Head of caudate nucleus (tissue), 42 donors: ENCODE measurements at places on chromosomes 13 and 19.

DNA sequence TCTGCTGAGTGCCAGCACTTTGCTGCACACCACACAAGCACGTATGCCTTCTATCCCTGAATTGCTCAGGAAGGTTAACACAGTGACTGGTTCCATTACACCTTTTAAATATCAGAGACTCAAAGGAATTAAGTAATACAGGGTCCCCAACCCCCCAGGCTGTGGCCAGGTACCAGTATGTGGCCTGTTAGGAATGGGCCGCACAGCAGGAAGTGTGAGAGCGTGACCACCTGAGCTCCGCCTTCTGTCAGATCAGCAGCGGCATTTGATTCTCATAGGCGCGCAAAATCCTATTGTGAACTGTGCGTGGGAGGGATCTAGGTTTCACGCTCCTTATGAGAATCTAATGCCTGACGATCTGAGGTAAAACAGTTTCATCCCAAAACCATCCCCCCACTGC lies 194.5 kb downstream of the FOXO1 start:
- no peak for DNase-seq

DNA sequence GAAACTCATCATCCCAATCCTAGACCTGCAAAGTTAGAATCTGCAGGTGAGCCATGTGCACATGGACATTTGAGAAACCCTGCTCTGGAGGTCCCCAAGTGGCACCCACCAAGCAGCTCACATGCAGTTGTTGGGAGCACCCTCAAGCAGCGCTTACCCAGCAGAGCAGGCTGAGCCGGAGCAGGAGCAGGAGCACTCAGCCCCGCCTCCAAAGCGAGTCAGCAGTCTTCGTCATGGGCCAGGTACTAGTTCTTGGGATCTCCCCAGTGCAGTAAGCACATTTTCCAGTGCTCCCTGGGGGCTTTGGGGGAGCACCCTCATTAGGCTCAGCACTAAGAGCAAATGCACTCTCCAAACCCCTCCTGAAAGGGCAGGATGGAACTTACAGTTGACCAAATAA lies 572.7 kb downstream of the IRS2 start:
- DNase-seq: no peak

GRCh38 chr13:80217614-80218456 lies 123.1 kb downstream of the SPRY2 start:
- DNase-seq: no peak

DNA sequence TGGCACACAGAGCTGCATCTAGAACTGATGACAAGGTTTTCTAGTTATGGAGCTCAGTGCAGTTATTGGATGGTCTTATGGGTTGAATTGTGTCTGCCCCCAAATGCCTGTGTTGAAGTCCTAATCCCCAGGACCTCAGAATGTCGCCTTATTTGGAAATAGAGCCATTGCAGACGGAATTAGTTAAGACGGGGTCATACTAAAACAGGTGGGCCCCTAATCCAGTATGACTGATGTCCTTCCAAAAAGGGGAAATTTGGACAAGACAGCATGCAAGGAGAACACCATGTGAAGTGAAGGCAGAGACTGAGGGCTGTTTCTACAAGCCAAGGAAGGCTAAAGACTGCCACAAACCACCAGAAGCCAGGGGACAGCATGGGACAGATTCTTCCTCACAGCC lies 148.7 kb downstream of the KCTD12 start:
- DNase-seq: no peak

DNA sequence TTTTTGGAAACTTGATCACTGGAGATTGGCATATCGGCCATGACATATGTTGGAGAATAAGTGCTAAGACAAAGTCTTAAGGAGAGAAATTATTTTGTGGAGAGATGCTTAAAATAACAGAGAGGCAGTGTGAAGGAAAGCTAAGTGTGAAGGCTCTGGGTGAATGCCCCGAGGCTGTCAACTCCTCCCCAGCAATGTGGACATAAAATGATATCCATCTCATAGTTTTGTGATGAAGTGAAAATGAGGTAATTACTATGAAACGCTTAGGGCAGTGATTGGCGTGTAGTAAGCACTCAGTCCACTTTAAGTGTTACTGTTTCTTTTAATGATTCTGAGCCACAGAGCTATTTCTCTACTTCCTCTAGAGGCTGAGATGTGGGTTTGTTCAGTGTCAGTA lies 195.8 kb upstream of the KLF12 start:
- no peak for DNase-seq

DNA sequence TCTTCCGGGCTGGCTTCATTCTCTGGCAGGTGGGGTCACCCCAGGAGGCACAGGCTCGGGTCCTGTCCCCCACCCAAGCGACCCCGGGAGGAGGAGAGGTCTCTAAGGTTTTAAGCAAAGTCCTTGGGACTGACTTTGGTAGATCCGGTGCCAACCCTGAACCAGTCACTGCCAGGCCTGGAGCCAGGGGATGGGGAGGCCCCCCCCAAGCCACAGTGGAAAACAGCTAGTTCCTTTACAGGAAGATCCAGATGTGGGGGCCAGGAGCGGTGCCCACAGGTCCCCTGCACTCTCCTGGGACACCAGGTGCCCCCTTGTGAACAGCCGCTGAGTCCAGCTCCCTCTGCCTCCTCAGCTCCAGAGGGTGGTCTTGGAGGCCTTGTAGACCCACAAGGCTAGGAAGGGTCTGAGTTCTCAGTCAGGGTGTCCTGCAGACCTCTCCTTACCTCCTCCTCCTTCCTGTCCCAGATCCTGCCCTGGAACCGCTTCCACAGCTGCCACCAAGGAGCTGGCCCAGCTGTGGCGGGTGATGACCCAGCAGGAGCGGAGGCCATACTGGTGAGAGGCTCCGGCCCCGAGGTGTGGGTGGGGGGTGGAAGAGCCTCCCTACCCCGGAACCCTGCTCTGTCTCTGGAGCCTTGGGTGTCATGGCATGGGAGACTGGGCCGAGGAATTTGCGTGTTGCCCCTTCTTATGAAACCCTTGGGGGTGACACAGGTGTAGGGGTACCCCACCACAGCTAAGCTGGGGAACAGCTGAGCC lies 6.0 kb downstream of the SIX5 start:
- DNase-seq: no peak

GRCh38 chr19:45327404-45328143 lies 4.9 kb upstream of the CKM start:
- no peak for DNase-seq
